ENCODE measurements at places on chromosomes 7 and 10.

- no peak for DNase-seq
These were observed 181.3 kb downstream of the CDK14 start for GRCh38 chr7:90777465-90777864.

DNA sequence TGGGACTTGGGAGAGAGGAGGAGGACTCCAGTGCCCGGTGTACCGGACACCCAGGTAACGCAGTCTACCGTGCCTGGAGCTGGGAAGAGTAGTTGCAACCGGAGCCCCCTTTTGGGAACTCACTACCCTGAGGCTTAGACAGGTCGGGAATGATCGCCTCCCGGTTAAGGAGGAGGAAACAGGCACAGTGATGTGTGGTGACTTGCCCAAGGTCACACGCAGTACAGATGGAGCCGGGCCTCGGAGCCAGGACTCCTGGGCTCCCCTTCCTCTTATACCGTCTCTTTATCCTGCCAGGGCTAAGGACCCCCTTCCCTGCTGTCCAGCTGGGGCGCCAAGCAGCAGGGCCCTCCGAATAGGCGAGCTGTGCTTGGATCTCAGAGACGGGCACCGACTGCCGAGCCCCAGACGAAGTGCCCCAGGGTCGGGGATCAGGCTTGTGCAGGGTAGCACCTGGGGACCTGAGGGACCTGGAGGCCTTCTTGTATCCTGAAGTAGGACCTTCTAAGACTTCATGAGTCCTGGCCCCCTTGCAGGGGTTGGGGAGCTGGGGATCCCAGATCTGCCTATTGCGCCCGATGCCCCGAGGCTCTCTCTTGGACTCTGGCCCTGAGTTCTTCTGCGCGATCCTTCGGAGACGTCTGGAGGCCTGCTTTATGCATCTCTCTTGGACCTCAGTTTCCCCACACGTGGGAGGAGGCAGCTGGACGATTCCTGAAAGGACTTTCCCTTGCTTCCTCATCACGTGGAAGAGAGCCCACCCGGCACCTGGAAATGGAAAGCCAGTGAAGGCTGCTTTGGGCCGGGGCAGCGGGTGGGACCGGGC lies 767 bp upstream of the CYP26A1 start:
- no peak for DNase-seq

- DNase-seq: no peak
These were observed 281.1 kb downstream of the PLXNA4 start for GRCh38 chr7:132295175-132295574.

DNA sequence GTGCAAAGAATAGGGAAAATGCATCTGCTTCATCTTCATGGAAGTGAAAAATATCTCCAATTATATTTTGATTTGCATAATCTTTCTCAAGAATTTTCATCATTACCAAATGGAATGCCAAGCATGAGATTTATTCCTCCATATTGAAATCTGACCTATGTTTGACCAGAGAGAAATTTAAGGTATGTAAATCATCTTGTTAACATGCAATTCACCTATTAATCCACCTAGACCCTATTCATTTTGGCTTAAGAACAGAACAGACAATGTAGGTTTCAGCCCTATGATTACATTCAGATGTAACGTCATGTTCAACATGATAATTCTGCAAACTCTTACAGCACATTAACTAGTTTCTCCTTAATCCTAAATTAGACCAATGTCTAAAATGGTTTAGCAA lies 30.8 kb upstream of the TMEM140 start:
- DNase-seq: no peak

DNA sequence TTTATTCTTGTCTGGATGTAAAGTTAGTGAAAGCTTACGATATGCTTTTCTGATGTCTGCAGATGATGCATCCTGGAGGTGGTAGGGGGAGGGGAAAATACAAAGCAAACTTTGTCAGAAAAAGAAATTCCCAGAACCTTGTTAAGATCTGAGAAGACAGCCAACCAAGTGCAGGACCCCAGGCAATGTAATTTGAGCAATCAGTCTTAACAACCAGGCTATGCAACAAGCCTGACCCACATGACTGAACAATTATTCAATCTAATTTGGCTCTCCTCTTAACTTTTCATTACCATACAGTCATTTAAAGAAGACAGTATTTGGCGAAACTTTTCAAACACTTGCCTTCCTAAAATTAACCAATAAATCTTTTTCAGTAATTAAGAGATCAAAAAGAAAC lies 74.5 kb downstream of the DNAJC1 start:
- no peak for DNase-seq

DNA sequence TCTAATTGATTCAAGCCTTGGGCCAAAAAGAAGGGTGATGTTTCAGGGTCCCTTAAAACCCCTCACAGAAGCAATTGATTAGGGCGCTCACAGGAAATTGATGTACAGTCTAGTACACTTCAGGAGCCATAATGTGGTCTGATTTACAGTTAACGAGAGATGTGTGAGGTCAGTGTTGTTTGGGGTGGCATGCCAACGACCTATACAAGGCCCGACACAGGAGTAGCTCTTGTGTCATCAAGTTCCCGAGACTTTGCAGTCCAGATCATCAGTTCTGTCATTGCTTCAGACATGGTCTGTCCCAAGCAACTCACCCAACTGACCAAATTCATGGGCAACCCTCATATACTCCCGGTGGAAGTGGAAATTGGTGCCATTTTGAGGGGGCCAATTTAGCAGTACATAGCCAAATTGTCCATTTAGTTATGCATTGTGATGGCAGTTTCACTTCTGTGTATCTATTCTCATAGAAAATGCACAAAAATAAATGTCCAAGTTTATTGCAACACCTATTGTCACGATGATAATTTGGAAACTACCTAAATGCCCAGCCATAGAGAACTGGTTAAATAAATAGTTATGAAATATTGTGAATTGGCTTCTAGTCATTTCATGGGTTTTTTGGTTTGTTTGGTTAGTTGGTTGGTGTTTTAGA lies 18.0 kb upstream of the ARID5B start:
- DNase-seq: no peak

- no peak for DNase-seq
These were observed 9.1 kb upstream of the CSGALNACT2 start for GRCh38 chr10:43128958-43129706.

DNA sequence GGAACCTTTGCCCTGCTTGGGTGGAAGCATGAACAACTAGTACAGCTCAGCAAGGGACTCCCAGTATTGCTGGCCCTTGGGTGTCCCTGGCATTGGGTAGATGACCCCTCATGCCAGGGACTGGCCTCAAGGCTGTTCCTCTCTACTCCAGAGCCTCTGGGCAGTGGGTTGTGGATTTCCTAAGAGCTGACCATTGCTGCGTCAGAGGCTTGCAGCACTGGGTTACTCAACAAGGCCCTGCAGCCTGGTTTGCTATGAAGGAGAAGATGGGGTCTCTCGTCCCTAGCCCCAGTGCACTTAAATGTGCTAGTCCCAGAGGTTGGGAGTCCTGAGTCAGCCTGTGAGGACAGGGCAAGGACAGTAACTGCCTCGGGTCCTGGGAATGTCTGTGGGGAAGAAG lies 2.5 kb downstream of the VSIR start:
- DNase-seq: no peak

DNA sequence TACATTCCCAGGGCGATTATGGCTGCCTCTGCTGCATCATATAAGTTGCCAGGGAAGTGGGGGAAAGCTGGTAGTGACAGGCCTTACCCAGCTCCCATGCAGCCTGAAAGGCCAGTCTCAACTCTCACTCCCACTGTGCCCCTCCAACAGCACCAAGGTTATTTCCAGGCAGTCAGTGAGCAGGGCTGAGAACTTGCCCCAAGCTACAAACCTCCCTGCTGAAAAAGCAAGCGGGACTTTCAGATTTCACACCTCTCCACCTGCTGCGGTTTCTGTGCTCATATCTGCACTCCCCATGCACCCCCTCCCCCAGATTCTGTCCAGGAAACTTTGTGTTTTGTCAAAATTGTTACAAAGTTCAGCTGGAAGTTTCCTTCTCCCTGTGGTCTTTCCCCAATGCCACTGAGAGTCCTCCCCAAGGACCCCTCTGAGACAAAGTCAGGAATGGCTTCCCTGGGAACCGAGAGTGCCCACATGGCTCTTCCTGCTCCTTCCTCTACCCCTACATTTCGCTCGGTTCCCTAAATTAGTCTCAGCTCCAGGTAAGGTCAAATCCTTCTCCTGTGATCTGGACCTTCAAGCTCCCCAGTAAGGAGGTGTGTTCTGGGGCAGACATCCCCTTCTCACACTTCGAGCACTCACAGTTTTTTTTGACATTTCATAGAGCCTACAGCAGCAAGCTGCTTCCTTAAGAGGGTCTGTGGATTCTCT lies 25.3 kb upstream of the WNT2 start:
- no peak for DNase-seq

- no peak for DNase-seq
These were observed 212.0 kb downstream of the TSPAN12 start for GRCh38 chr7:120645966-120646365.

DNA sequence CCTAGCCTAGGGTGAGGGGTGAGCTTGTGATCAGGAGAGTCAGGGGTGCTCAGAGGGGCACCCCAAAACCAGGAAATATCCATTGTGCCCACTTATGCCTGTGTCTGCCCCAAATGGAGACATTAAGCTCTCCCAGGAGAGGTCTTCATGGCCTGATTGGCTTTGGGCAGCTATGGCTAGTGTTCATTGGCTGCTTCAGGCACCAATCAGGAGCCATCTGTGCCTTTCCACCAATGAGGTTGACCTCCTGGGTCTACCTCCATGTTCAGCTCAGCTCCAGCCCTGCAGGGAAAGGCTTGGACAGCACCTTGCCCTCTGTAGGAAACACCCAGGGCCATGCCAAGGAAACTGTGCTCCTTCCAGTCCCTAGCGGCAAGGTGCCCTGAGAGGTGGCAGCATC lies 23.9 kb upstream of the HSPB1 start:
- DNase-seq: no peak

GRCh38 chr7:6385909-6386560 lies 61.7 kb downstream of the DAGLB start:
- DNase-seq: no peak

DNA sequence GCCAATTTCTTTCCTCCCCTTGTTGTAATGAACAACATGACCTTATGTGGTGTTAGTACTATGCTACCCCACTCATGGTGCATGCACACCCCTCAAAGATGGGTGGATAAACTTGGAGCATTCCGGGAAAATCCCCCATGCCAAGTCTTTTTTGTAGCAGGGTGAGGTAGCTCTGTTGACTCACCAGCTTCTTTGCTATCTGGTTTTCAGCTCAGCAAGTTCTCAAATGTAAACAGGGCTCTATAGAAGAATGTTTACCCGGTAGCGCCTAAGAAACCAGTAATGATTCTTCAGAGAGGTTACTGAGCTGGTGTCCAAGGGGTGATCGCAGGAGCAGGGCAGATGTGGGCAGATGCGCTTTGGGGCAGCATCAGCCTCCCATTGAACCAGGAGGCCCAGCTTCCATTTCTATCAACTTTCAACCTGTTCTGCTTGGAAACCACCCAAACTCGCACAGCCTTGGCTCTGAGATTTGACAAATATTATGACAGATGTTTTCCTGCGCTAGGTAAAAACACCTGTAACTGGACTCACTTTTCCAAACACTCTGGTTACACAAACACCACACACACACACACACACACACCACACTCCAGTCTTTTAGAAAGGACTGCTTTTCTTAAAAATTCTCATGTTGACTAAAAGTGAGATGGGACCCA lies 87.8 kb downstream of the ZRANB1 start:
- DNase-seq: no peak

- DNase-seq: no peak
These were observed 101.3 kb upstream of the DNAJB12 start for GRCh38 chr10:72455889-72456595.

DNA sequence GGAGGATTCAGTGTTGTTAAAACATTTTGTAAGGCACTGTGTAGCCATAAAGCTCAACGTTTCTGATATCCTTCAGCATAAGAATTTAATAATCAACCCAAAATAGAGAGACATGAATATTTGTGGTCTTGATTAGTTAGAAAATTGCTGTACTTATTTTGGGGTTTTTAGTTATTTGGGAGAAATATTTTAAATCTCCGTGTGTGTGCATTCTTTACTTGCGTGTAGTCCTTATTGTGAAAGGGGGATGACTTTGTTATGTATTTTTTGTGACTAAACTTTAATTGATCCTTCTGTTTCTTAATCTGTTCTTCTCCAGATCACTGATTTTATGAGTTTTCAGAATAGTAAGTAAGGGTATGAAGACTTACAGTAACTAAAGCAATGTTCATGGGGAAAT lies 81.2 kb downstream of the ZNRF2 start:
- DNase-seq: no peak

- no peak for DNase-seq
These were observed 10.9 kb upstream of the FRAT1 start for GRCh38 chr10:97307866-97308780.

DNA sequence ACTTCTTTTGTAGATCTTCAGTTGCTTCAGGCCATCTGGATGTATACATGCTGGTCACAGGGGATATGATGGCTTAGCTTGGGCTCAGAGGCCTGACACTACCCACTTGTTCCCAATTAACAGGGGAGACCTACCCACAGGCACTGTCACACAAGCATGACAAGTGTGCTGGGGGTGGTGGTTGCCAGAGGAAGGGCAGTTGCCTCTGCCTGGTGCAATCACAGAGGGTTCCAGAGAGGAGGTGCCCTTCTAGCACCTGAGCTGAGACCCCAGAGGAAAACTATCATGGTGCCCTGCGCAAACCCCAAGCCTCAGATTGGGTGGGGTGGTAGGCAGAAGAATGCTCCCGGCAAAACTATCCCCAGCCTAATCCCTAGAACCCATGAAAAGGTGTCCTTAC lies 65.6 kb upstream of the NANOS1 start:
- DNase-seq: no peak
